ENCODE measurements at places on chromosomes 5 and 9.

GRCh38 chr9:129482521-129483414 lies 138.1 kb downstream of the C9orf50 start:
- no peak for DNase-seq

GRCh38 chr9:4242239-4242638 lies 57.6 kb downstream of the GLIS3 start:
- DNase-seq: no peak

GRCh38 chr9:89015336-89015735 lies 24.1 kb downstream of the S1PR3 start:
- no peak for DNase-seq

GRCh38 chr9:113934167-113934828 lies 58.2 kb downstream of the ZNF618 start:
- DNase-seq: no peak

- DNase-seq: no peak
These were observed 21.0 kb upstream of the MRNIP start for GRCh38 chr5:179879690-179880010.

DNA sequence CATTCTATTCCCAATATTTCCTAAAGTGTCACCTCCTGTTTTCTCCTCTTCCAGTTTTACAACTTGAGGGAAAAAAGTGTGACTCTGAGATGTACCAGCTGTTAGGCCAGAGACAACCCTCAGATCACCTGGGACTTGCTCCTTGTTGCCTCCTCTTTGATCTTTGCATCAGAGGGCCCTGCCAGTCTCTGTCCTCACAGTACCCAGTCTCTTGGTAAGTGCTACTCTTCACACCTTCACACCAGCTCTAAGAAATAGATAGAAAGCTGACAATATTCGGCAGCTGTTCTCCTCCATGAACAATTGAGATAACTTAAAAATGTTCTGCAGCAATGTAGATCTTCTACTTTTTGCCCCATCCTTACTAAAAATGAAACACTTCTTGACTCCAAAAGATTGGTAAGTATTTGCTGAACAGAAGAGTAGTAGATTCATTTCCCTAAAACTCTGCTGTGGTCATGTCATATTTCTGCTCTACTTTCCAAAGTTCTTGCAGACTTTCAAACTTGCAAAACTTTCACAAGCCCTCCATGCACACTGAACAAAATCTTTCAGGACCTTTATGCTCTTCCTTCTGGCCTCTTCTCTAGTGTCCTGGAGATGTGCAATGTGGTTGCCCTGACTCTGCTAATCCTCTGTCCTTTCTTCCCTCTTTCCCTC lies 188.6 kb downstream of the SNX18 start:
- no peak for DNase-seq

DNA sequence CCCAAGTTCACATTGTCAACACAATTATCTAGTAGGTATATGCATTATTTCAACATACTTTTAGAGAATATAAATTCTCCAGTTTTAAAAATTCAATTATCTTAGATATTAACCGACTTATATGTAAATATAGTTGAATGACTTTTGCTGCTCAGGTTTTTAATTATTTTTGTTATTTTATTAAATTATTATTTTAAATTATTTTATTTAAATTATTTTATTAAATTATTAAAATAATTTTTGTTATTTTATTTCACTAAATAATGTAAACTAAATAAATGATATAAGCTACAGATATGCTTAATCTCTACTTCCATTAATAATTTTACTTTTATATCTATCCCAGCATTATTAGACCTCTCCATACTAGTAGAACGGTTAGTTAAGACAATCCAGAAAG lies 544.3 kb upstream of the ARRDC3 start:
- no peak for DNase-seq

DNA sequence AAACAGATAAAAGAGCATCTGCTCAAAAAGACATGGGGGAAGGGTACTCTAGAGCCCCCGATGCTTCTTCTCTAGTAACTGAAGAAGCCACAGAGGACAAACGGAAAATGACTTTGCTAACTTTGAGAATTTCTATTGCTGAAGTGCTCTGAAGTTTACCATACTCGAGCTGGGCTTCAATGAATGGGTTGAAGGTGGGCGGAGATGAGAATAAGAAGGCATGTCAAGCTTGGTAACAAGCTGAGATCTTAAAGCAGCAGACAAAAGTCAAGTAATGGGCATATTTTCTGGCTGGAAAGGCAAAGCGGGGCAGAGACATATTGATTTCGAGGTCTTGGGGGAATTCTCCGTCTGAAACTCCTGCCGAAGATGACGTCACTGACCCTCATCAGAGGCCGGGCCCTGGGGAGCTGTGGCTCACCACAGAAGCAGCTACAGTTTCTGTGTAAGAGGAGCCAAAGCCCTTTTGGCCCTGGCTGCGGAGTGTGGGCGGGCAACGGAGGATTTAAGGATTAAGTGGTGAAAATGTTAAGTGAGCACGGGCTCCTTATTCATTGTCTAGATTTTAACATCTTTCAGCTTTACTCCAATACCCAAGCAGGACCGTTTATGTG lies 115.8 kb upstream of the SLIT3 start:
- no peak for DNase-seq

- no peak for DNase-seq
These were observed 99.9 kb upstream of the BNC2 start for GRCh38 chr9:16970321-16970720.

All from natural killer cell treated with Interleukin-12 subunit alpha and Interleukin-12 subunit beta and Interleukin-15 and Interleukin-18, amount 100 ng/mL, for 72 hours (primary cell).